Stimulated activated CD4-positive, alpha-beta T cell treated with anti-CD3 and anti-CD28 coated beads, Interleukin-1b, Interleukin-23, amount 100 ng/mL, for 1 hour (primary cell): ENCODE measurements at places on chromosomes 12 and 14.

DNA sequence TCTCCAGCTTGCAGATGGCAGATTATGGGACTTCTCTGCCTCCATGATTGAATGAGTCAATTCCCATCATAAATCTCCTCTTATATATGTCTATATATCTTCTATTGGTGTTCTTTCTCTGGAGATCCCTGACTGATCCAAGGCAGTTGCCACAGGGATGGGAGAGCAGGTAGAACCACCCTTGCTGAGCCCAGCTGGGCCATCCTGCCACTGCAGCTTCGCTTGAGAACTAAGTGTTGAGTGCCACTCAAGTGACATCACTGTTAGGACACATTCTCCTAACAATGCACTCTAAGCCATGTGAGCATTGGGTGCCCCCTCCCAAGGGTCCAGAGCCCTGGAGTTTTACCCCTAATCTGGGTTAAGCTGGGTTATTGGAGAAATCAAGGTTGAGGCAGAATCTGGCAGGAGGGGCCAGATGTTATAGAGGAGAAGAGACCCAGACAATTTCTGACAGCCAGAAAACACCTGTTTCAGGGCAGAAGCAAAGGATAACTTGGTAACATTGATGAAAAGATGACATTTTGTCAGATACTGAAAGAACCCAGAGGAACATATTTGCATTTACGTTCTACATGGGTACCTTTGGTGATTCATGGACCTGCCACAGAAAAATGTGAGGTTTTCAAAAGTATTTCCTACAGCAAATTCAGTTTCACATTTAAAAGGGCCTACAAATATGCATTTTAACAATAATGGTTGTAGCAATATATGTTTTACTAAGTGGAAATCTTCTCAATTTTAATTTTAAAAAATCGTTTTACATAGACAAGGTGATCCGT is 57.2 kb upstream of the MAX start:
- DNase-seq: no peak

GRCh38 chr12:120337730-120338129 is 10.2 kb upstream of the PLA2G1B start:
- DNase-seq: no peak

GRCh38 chr12:124684496-124684895 is 117.1 kb upstream of the NCOR2 start:
- no peak for DNase-seq

DNA sequence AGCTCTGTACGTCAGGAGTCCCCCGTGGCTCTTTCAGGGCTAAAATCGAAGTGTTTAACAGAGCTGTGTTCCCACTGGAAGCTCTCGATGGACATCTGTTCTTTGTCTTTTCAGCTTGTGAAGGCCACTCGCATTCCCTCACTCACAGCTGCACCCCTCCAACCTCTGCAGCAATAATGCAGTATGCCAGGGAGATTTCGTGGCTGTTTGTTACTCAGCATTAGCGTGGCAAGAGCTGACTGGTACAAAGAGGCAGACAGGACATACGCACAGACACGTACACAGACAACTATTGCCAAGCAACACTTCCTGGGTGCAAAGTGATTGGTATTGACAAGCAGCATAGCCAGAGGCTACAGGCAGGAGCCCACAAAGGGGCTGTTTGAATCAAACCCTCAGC is 11.8 kb upstream of the FBXO21 start:
- no peak for DNase-seq

DNA sequence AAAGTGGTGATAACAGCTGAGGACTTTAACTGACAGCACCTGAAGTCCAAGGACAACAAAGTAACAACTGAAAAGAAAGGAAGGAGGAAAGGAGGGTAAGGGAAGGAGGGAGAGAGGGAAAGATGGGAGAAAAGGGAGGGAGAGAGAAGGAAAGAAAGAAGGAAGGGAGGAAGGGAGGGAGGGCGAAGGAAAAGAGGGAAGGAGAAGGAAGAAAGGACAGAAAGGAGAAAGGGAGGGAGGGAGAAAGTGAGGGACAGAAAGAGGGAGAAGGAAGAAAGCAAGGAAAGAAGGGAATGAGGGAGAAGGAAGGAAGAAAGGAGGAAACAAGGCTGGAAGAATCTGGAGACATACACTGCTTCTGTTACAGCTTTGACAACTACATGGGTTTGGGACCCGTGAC is 494.4 kb downstream of the FUT8 start:
- no peak for DNase-seq
